NCI-H510A treated with DMSO at 0.1 percent for 48 hours (cell line): ENCODE measurements at places on chromosomes 2 and 18.

GRCh38 chr18:13531681-13532325 is 194.6 kb downstream of the FAM210A start:
- DNase-seq: no peak

- DNase-seq: no peak
These were observed 321.7 kb downstream of the TSN start for GRCh38 chr2:122077114-122077513.

GRCh38 chr2:1802469-1803216 is 58.3 kb upstream of the PXDN start:
- no peak for DNase-seq

GRCh38 chr18:25672490-25672889 is 320.5 kb upstream of the ZNF521 start:
- DNase-seq: no peak

- DNase-seq: no peak
These were observed 32.6 kb upstream of the PPP3R1 start for GRCh38 chr2:68284896-68285295.

DNA sequence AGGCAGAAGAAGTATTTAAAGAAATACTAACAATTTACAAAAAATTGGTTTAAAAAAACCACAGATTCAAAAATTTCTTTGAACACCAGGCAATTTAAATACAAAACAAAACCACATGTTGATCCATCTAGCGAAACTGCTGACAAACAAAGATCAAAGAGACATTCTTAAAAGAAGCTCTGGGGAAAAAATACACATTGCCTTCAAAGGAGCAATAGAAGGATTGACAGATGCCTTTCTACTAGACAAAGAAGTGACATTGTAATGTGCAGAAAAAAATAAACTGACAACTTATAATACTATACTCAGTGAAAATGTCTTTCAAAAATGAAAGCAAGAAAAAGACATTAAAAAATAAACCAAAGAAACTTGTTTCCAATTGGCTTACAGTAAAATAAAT is 12.6 kb upstream of the EIF2AK3 start:
- DNase-seq: no peak

DNA sequence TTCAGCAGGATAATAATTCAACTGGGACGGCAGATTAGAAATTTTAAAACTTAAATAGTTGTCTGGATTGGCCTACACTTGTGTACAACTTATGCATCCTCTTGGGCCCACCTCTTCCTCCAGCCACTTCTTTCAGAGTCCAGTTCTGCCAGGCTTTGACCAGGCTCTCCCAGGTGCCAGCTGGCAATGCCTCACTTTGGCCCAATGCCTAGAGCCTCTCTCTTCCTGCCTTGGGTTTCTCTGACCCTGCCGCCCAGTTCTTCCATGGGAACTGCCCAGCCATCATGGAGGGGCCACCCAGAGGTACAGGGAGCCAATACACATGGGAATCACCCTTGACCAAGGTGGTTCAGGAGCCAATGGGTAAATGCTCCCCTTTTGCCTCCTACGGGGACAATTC is 135.5 kb downstream of the IRS1 start:
- no peak for DNase-seq

DNA sequence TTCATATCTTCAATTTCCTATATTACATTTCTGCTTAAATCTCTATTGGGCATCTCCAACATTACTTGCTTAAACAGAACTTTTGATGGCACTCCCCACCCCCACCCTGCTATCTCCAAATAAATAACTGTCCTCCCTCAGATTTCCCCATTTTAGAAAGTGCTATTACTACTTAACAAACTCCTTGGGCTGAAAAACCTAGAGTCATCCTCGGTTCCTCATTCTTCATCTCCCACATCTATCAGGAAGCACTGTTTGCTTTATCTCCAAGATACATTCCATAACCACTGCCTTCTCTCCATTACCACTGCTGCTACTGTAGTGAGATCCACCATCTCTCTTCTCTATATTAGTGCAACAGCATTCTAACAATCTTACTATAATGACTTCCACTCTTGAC is 150.4 kb upstream of the CYRIA start:
- no peak for DNase-seq

GRCh38 chr2:96642564-96643360 is at the start of gene FER1L5:
Gene FER1L5, plus strand, starts transcription at chr2:96642764. Its CDS starts 73 bp downstream, at chr2:96642837.
- DNase-seq: no peak

- no peak for DNase-seq
These were observed 15.4 kb upstream of the IGFBP5 start for GRCh38 chr2:216710551-216711301.

- no peak for DNase-seq
These were observed 108.8 kb downstream of the SPOPL start for GRCh38 chr2:138610201-138610953.

GRCh38 chr2:46068636-46069035 is 228.6 kb upstream of the EPAS1 start:
- DNase-seq: no peak

DNA sequence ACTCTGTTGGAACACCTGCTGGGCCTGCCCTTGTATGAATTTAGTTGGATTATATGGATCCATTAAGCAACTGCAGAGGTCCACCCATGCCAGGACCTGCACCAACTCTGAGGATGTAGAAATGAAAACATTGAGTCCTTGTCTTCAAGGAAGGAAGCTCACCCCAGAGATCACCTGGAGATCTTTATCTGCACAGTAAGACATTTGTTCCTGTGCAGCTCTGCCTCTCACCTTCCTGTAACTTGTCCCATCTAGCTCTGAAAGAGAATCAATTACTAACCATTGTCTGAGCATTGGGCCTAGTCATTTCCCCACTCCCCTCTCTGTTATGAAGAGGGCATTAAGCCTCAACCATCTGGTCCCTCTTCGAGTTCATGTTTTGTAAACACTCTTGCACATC is 105.2 kb upstream of the YWHAQ start:
- no peak for DNase-seq

DNA sequence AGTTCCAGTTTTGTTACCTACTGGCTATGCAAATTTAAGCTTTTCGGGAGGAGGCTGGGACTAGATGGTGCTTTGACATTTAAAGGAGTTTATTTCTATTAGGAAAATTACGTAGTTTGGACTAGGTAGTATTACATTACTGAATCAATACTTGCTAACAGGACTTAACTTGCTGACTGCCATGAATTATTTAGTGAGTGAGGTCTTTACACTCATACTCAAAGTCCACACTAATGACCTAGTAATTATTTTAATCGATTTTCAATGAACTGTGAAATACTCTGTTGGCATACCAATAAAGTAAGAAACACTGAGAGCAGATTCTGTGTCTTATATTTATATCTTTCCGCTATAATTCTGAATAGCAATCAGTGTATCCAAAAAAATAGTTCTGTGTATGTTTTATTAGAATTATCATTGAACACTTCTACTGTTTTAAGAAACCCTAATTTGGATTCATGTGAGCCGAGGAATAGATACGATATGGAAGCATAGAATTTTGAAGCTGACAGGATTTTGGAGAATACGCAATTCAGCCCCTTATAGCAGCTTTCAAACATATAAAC is 55.0 kb downstream of the CHST9 start:
- DNase-seq: no peak

GRCh38 chr18:50611529-50611941 is 51.6 kb downstream of the MAPK4 start:
- DNase-seq: no peak

- no peak for DNase-seq
These were observed 90.1 kb downstream of the NFATC1 start for GRCh38 chr18:79485788-79486355.

DNA sequence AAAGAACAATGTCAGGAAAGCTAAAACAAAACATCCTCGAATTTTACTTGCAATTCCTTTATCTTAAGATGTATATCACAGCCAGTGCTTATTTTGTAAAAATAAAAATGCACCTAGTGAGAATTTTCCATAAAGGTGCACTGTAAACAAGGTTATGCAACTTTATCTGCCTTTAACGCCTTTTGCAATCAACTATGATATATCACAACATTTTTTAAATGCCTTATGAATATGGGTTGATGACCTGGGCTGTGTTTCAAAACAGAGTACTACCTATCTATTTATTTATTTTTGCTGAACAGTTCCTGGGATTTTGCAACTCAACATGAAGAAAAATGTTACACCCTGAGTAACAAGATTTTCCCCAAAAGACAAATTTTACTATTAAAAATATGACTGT is 869.8 kb downstream of the CPS1 start:
- DNase-seq: no peak

- DNase-seq: no peak
These were observed 108.9 kb upstream of the ITGA4 start for GRCh38 chr2:181348107-181348837.

DNA sequence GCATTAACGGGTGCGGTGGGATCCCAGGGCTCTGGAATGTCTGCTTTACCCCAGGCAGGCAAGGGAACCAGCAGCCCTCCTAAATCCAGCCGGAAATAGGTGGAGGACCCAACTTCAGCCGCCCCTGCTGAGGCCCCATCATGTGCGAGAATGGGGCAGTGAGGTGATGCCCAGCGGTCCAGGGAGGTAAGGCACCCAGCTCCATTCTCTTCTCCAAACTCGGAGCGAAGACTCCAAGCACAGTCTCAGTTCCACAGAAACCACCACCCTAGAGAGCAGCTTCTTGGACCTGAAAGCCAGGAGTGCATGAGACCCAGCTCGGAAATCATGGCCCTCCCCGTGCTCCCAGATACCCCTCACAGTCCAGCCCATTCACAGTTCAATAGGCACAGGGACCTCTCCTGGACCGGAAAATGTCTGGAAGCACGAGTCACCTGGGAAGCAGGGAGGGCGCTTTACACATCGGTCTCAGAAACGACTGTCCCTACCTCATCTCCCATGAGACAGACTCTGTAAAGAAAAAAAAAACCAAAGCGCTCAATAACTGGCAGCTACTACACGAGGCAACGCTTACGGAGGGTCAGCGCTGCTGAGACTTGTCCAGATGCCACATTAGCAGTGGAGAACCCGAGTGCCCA is 2.0 kb downstream of the SDC1 start:
- DNase-seq: peak; percentile 70

DNA sequence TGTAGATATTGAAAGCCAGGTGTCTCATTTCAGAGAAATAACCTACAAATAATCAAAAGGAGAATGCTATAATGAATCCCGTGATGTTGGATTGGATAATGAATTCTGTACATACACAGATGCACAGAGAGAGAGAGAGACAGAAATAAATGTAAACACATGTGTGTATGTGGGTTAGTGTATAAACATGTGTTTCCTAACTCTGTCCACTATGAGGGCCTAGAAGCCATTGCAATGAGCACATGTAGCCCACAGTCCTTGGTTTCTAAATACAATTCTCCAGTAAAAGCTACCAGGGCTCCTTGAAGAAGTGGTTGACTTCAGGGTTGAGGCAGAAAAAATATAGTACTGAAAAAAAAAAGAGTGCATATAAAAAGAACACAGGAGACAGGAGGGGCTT is 109.5 kb downstream of the INHBB start:
- DNase-seq: no peak

DNA sequence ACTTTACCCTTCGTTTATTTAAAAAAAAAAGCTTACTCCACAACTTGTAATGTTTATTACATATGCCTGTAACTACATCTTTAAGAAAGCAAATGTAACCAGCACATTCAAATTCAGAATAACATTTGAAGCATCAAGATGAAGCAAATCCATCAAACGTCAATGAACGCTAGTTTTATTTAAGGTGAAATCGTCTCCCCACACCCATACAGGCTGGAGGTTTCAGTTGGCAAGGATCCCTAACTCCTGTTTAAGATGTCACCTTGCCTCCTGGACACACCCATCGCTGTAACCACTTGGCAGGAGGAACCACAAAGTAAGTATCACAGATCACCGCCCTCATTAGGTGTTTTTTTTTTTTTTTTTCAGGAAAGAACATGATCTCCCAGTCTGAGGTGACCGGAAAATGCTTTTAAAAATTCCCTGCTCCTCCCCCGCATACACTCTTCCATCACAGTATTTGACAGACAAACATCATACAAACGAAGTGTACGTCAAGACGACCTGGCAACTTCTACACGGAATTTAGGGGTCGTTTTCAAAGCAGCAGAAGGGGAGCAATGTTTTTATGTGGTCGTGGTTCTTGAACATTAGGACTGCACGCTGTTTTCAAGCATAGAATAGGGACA is 19.7 kb upstream of the STPG4 start:
- no peak for DNase-seq

DNA sequence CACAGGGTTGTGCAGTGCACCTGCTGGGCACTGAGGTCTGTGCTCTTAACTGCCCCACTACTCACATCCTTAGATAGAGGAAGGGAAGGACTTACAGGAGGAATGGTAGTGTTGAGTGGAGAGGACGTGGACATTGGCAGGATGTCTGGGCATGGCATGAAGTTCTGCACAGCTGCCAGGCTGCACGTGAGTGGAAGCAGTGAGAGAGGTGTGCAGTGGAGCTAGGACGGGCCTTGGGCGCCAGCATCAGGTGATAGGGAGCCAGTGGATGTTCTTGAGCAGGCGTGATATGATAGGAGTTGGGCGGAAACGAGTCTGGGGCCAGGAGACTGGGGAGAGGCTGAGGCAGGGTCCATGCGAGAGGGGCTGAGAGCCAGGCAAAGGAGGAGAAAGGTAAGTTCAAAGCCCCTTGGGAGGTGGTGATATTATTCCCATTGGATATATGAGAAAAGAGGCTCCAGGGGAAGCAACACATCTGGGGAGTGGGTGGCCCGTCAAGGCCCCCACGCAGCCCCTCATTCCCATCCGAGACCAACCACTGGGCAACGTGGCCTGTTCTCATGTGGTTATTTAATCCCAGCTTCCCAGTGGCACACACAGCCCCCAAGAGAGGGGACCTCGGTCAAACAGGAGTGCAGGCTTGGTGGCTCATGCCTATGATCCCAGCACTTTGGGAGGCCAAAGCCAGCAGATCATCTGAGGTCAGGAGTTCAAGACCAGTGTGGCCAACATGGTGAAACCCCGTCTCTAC is 45.7 kb upstream of the SNED1 start:
- no peak for DNase-seq

- no peak for DNase-seq
These were observed 382.2 kb downstream of the CLIP4 start for GRCh38 chr2:29497375-29497774.

GRCh38 chr18:44423814-44424644 is 256.7 kb upstream of the SETBP1 start:
- peak; percentile 64 for DNase-seq

DNA sequence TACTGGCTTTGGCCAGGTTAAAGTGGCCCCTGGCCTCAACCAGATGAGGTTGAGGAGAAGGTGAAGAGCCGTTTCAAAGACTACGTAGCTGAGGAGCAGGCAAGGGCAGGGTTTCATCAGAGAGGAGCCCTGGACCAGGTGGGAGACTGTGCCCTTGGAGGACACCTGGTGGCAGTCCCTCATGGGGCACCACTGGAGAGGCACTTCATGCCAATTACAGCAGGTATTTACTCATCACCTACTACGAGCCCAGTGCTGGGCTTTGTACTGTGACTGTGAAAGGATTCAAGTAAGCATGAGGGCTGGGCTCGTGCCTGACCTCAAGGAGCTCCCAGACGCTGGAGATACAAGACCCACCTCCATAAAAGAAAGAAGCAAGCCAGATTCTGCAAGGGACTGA is 37.6 kb downstream of the SMAD7 start:
- DNase-seq: no peak

- DNase-seq: peak; percentile 59
These were observed 88.8 kb upstream of the ASB18 start for GRCh38 chr2:236352761-236353593.
